ENCODE measurements at places on chromosomes 7 and 10.
A peak's percentile ranks its signal among the peaks of the same experiment; 100 is the strongest.

DNA sequence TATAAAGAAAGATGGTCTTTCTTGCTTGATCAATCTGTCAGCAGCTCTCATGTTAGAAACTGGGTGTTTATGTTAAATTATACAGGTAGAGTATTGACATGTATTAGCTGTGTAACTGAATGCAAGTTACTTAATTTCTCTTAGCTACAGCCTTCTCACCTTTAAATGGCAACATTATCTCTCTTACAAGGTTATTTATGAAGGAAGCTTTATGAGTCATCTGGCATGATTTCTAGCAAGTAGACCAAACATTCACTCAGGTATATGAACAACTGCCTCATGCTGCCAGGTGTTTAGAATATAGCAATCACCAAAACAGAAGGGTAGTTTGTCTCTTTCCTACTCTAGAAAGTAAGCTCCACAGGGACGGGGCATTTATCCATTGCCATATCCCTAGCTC is 8.5 kb downstream of the ARL4A start:
- DNase-seq: no peak

GRCh38 chr10:104099269-104099668 is 13.6 kb upstream of the COL17A1 start:
- DNase-seq: no peak

GRCh38 chr7:122858320-122858719 is 27.9 kb downstream of the CADPS2 start:
- no peak for DNase-seq

DNA sequence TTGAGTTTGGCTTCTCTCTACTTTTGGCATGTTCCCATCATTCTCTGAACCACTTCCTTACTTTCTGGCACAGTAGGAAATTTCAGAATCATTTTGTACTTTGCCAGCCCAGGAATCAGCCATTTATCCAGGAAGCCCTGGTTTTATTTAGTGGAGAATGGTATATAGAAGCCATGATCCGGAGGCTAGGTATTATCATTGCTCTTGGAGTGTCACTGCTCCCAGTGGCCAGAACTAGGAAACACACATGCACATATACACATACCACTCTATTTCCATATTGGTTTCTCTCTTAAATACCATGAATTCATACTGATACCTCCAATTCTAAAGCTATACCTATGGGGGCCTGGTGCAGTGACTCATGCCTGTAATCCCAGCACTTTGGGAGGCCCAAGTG is 36.3 kb downstream of the SUFU start:
- DNase-seq: no peak

DNA sequence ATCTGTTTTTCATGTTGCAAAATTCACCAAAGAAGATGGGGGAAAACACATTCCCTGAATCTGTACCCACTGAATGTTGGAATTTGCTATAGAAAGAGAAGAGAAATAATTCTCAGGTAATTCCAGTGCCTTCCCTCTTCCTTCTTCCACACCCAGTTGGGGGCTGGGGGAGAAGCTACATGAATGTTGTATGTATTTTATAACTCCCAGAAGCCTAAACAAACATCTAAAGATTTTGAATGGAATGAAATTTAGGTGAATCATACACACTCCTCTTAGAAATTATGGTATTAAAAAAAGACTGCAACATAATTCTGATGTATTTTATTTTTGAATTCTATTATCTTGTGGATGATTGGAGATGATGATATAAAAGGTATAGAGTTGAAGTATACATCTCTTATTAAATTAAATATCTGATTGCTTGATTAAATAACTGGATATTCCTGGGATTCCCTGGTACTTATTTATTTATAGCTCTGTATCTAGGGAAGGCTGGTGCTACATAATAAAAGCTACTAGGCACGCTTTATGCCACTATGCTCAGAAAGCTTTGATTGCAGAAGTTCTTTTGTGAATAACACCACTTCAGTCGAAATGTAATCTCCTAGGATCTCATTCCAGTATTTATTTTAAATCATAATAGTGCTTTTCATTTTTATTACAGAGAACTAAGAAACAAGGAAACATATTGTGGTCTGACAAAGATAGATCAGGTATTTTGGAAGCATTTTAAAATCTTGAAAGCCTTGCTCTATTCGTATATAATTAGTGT is 98.5 kb downstream of the MCU start:
- no peak for DNase-seq

- no peak for DNase-seq
Measured at GRCh38 chr7:124444696-124445480, 320.7 kb downstream of the GPR37 start.

GRCh38 chr7:26853788-26854393 is 10.5 kb downstream of the SKAP2 start:
- DNase-seq: no peak

GRCh38 chr7:141697211-141697871 is 4.6 kb downstream of the DENND11 start:
- no peak for DNase-seq

- no peak for DNase-seq
Measured at GRCh38 chr10:97069576-97070362, 116.0 kb downstream of the SLIT1 start.

DNA sequence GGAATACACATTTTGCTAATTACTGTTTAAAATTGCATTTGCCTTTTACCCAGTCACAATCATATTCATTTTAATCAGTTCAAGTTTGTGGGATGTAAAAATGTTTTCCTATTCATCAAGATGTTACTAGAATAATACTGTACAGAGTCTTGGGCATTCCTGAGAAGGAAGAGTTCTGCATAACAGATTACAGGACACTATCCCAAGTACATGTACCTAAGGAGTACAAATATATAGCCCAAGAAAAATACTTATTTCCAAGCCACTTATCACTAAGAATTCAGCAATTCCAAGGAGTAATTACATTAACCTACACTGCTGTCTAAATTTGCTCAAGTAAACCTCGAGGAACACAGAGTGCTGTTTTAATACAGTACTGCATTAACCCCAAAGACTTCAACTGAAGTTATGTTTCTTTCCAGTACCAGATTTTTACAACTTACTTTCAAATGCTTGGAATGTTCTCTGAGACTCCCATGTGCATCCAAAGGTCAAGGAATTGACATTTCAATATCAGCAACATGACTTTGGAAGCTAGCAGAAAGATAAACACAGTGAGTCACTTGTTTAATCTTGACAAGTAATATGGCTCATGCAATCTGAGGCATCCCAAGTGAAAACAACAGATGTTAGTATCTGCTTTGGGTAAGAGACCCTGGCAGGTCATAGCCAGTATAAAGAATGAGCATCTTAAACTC is 125.4 kb upstream of the BET1 start:
- no peak for DNase-seq

DNA sequence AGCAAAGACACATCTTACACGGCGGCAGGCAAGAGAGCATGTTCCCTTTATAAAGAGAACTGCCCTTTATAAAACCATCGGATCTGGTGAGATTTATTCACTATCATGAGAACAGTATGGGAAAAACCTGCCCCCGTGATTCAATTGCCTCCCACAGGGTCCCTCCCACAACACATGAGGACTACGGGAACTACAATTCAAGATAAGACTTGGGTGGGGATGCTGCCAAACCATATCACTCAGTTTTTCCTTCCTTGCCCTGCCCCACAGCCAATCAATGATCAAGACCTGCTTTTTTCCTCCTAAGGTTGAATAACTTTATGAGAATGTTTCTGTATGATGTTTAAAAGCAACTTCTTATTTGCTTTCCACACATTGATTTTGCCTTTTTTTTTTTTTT is 3.1 kb upstream of the PTPRE start:
- DNase-seq: no peak

- peak; percentile 65 for DNase-seq
Measured at GRCh38 chr7:2074691-2075090, 158.1 kb downstream of the MAD1L1 start.

- DNase-seq: no peak
Measured at GRCh38 chr7:158996214-158997109, 140.1 kb downstream of the DYNC2I1 start.

DNA sequence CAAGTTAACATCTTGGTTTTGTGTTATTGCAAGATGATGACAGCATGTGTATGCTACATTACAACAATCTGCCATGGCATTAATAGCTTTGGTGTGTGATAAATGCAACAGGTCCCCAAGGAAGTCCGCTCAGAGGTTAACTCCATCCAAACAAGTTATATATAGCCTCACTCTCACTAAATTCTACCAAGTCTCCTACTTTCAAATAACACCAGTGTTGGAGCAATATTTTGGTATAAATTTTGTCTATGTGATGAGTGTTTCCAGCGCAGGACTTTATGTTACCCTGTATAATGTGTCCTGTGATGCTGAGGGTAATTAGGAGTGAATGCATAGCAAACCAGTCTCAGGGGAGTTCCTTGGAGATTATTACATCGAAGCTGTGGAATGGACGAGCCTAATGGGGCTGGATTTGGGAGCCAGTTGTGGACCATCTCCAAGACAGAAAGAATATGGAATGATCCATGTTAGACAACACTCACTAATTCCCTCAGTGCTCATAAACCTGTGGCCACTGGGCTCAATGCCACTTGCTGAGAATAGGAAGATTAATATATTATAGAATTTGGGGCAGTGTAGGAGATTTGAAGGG is 127.6 kb upstream of the CXCL12 start:
- DNase-seq: no peak

DNA sequence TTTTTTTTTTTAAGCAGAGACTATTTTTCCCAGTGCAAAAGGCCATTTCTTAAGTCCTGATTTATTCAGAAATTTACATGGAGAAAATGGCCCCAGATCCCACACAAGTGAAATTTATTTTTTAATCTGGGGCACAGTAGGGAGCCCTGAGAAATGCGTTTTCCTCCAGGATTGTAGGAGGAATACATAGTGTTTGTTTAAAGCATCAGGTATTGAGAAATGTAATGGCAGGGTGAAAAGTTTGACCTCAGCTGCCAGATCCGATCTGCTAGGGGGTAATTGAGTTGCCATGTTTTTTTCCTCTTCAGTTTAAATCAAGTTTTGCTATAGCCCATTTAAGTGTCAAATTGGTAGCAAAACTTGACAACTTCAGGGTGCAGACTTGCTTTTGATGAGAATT is 110.0 kb downstream of the LRMDA start:
- no peak for DNase-seq

DNA sequence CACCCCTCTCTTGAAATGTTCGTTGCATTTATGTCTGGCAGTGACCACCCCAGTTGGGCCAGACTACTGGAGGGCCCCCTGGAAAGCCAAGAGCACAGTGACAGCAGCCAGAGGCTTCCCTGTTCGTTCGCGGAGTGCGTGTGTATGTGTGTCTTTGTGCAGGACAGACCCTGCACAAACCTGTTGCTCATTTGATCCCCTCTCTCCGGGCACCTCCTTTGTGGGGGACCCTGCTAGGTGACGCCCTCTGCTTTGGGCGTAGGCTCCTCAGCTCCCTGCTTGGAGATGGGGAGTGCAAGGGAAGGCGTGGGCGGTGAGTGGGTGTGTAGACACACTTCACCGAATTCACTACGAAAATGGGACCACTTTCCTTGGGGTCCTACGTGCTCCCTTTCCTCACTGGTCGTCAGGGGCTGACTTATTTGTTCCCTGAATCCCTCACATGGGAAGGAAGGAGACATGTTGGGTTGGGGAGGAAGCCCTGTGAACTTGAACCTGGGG is 38.7 kb downstream of the AGAP3 start:
- DNase-seq: no peak

DNA sequence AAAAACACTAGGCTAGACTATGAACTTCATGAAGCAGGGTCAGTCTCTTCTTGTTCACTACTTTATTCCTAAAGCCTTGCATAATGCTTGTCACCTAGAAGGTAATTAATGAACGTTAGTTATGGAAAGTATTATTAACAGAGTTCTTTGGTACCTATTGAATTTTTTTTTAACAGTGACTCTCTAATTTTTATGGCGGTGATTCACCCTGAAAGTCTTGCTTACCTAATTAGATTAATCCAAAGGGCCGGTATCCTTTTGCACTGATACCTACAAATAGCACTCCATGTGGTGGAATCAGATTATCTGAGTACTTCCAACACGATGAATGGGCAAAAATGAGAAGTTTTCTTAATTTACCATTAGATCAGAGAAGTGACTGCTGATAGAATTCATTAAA is 31.7 kb downstream of the STAM start:
- no peak for DNase-seq

DNA sequence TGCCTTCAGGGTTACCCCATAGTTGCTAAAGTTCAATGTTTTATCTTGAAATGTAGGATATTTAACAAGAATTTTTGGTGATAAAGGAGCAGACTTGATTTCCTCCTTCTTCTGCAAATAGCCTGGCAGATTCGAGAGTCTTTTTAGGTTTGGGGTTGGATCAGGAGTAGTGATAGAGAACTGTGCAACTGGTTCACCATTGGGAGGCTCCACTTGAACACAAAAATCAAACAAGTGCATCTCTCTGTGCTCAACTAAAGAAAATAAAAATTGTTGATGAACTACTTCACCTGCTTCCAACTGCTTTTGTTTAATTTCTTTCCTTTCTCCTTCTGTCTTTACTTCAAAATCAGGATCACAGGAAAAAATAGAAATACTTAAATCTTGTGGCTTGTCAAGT is 58.5 kb downstream of the MACC1 start:
- DNase-seq: no peak

DNA sequence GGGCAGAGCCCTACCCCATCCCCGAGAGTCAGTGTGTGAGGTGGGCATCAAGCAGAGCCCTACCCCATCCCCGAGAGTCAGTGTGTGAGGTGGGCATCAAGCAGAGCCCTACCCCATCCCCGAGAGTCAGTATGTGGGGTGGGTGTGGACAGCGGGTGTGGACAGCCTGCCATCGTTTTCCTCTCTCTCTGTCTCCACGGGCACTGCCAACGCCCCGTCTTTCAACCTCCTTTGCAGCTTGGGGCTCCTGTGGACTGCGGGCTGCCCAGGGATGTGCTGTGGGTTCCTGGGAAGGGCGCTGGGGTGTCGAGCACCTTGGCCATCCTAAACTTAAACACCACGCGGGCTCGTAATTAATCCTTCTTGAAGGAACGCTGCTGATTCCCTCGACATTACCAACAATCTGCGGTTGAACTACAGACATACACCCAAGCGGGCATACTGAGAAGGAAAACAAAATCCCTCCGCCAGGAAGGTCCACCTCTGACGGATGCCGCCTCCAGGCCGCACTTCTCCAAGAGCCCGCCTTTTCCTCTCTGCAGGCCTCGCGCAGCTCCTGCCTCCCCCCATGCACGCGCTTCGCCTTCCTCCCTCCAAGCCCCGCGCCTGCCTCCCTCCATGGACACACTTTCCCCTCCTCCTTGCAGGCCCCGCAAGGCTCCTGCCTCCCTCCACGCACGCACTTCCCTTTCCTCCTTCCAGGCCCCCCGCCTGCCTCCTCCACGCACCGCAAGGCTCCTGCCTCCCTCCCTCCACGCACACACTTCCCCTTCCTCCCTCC is 65.1 kb downstream of the ADARB2 start:
- no peak for DNase-seq
